IMR-90 (cell line): ENCODE measurements at places on chromosomes 1 and 21. TPM values are rescaled to one million over a fixed set of nuclear protein-coding genes. Genes with fewer than 3 reads are reported as not detected.
A peak's percentile ranks its signal among the peaks of the same experiment; 100 is the strongest.

DNA sequence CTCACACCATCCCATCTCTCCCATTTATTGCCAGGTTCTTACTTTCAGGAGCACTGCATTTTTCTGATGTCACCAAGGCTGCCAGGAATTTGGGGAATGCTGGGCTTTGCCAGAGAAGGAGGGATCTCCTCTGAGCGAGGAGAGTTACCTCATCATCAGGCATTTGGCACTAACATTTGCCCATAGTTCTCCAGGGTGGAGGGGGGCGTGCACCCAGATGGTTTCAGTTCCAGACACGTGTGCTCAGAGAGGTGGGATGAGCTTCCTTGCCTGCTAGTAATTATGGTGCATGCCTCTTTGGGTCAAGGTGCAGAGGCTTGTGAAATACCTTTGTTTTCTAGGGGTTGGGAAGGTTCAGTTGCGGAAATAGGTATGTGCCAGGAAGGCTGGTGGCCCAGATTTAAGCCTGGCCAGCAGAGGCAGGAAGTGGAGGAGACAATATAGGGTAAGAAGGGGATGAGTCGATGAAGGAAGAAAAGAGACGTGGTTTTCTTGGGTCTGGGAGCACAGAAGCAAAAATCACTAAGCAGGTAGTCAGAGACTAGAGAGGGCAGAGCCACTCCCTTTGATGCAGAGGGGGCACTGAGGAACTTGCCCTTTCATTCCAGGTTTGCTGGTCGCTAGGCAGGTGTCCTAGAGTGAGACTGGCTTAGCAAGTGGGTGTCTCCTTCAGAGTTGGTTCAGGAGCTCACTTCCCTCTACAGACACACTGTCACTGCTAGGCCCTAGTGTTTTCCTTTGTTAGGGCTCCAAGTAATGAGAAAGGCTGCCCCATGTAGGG lies 7.2 kb downstream of the TUFT1 start:
- H3K4me1 ChIP-seq, result peaks cover 27% of the 10 kb centered on the region
- H3K27me3 ChIP-seq, result no peaks in the 10 kb centered on the region
- DNase-seq, result peak; percentile 93
- peak overlapping the region; percentile 71 for H3K27ac ChIP-seq
- H3K4me3 ChIP-seq, result no peak overlapping the region

- H3K4me1 ChIP-seq, result no peaks in the 10 kb centered on the region
- no peaks in the 10 kb centered on the region for H3K27me3 ChIP-seq
- H3K27ac ChIP-seq, result no peak overlapping the region
- DNase-seq, result no peak
These were observed 1279.9 kb upstream of the TMPRSS15 start for GRCh38 chr21:19683492-19683891.

DNA sequence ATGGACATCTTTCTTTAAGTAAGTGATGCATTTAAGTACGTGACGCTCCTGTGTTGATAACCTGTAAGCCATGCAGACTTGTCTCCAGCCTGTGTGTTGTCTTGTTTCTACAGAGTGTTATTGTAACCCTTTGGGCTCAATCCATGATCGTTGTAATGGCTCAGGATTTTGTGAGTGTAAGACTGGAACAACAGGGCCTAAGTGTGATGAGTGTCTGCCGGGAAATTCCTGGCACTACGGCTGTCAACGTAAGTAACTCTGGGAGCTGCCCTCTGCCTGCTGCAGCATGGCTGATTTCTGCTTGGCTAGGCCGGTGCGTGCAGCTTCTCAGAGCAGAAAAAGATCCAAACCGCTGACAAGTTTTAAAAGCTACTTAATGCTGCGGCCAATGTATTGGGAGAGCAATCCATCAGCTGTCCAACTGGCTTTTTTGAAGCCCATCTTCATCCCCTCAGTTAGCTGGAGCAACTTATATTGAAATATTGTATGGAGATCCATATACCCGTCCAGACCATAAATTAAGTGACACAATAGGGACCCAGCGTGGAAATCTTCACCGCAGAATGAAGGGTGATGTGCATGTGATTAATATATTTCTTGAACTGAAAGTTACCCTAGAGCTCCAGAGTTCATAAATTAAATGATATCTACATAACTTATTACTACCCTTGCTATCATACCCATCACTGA lies 295.9 kb downstream of the NTNG1 start:
- no peak overlapping the region for H3K27ac ChIP-seq
- no peak overlapping the region for H3K4me3 ChIP-seq
- H3K36me3 ChIP-seq, result no peaks in the 10 kb centered on the region
- H3K27me3 ChIP-seq, result no peaks in the 10 kb centered on the region

DNA sequence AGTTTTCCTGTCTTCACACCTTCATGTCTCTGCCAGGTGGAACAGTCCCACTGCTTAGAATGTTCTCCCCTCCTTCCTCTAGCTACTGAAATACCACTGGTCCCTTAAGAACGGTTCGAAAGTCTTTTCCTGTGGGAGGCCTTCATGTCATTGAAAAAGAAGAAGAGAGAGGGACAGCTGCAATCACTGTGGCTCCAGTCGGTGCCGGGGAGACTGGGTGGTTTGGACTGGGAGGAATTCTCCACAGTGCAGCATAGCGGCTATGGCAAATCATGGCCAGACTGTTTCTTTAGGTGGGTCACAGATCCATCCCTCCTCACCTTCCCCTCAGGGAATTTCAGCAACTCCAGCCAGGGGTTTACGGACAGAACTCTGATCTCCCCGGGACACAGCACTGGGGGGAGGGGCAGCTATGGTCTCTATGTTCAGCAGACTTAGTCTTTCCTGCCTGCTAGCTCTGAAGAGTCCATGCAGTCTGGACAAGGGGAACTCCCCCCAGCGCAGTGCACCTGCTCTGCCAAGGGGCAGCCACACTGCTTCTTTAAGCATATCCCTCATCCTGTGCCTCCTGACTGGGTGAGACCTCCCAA lies 567.2 kb downstream of the SMYD3 start:
- no peaks in the 10 kb centered on the region for H3K27me3 ChIP-seq
- H3K4me3 ChIP-seq, result no peak overlapping the region
- no peaks in the 10 kb centered on the region for H3K36me3 ChIP-seq
- DNase-seq, result no peak
- no peaks in the 10 kb centered on the region for H3K4me1 ChIP-seq
- no peak overlapping the region for H3K27ac ChIP-seq

DNA sequence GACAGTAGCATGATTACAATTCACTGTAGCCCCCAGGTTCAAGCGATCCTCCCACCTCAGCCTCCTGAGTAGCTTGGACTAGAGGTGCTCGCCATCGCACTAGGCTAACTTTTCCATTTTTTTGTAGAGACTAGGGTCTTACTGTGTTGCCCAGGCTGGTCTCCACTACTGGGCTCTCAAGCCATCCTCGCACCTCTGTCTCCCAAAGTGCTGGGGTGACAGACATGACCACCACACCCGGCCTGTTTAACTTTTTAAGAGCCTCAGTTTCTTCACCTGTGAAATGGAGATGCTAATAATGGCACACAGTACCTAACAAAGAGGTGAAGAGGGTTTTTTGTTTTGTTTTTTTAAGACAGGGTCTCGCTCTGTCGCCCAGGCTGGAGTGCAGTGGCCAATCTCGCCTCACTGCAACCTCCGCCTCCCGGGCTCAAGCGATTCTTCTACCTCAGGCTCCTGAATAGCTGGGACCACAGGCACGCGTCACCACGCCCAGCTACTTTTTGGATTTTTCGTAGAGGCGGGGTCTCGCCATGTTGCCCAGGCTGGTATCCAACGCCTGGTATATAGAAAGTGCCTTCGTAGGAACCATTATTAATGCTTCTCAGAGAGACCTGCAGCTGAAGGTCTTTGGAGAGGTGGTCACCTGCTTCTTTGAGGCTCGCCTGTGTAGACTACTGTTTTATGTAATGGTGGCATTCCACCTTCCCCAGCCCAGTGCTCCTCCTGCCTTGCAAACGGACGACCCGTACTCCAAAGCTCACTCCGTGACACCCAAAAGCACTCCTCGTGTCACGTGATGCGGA lies 567 bp downstream of the PMVK start:
- H3K36me3 ChIP-seq, result no peaks in the 10 kb centered on the region
- H3K27me3 ChIP-seq, result no peaks in the 10 kb centered on the region
- H3K4me3 ChIP-seq, result peak overlapping the region; percentile 63
- peaks cover 2% of the 10 kb centered on the region for H3K4me1 ChIP-seq
- no peak for DNase-seq

GRCh38 chr1:101264697-101265096 lies 27.9 kb downstream of the S1PR1 start:
- H3K4me3 ChIP-seq, result no peak overlapping the region
- DNase-seq, result no peak
- H3K36me3 ChIP-seq, result no peaks in the 10 kb centered on the region
- H3K27ac ChIP-seq, result no peak overlapping the region
- peaks cover 2% of the 10 kb centered on the region for H3K4me1 ChIP-seq

- H3K27me3 ChIP-seq, result no peaks in the 10 kb centered on the region; the same call in 1 of the 2 replicates
- no peak overlapping the region for H3K4me3 ChIP-seq
- no peak for DNase-seq
- H3K27ac ChIP-seq, result no peak overlapping the region
- no peaks in the 10 kb centered on the region for H3K4me1 ChIP-seq
- no peaks in the 10 kb centered on the region for H3K36me3 ChIP-seq
These were observed 34.0 kb upstream of the HUNK start for GRCh38 chr21:31838586-31839355.

The CD160 gene
- polyA plus RNA-seq, result not detected in 2 replicates

The CAMSAP2 gene
- 6.9 and 8.3 TPM in 2 replicates for polyA plus RNA-seq

The DAB1 gene
- 0.41 and 0.53 TPM in 2 replicates for polyA plus RNA-seq

The SLC37A1 gene
- polyA plus RNA-seq, result 0.48 and 0.65 TPM in 2 replicates

The CCDC30 gene
- polyA plus RNA-seq, result 0.14 and 0.17 TPM in 2 replicates
